Kidney epithelial cell (primary cell): ENCODE measurements at places on chromosomes 6 and 20.

DNA sequence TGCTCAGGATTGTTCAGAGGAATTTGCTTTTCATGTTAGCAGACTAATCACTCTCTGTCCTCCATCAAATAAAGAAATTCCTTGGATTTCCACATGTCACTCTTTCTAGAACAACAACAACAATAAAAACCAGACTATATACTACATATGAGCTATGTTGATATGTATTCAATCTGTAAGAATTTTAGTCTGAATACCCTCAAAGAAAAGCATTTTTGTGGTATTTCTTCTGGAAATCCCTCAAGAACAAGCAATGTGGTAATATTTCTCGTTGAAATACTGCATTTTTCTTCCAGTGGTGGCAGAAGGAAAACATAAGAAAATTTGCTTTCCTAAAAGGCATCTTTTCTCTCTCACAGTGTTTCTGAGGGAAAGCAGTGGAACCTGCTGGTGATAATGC, 312.6 kb upstream of the RSPO3 start:
- no peak for DNase-seq

DNA sequence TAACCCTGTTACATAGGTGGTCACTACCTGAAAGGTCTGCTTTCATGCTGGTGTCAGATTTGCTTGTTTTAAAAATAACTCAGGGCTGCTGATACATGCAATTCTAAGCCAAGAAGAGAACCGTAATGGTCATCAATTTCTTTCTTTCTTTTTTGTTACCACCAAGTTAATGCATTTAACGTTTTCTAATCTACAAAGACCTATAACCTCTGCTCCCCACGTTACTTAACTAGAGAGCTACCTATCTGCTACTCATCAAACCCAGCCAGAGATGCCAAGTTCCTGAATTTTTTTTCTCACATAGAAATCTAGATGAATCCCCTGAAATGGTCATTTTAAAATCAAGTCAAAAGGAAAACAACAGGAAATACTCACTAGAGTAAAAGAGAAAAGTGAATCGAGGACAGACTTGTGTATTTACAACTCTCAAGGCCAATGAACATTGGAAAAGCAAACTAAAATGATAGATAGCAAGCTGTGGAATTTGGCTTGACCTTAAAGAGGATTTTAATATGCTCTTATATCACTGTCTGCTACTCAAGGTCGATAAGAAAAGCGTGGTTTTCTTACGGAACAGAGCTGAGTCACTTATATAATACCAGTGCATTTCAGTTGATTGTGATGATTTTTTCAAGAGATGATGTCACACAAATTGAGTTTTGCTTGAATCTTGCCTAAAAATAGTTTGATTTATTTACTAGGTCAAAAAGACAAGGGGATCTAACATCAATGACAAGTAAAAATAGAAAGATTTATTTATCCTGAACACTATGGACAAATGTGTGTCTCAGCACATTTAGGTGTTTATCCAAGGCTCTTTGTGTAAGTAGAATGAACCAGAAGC, 67.9 kb downstream of the SGK1 start:
- DNase-seq, result no peak

- DNase-seq, result no peak
Observed at GRCh38 chr6:129671442-129672340, 38.3 kb downstream of the ARHGAP18 start.

DNA sequence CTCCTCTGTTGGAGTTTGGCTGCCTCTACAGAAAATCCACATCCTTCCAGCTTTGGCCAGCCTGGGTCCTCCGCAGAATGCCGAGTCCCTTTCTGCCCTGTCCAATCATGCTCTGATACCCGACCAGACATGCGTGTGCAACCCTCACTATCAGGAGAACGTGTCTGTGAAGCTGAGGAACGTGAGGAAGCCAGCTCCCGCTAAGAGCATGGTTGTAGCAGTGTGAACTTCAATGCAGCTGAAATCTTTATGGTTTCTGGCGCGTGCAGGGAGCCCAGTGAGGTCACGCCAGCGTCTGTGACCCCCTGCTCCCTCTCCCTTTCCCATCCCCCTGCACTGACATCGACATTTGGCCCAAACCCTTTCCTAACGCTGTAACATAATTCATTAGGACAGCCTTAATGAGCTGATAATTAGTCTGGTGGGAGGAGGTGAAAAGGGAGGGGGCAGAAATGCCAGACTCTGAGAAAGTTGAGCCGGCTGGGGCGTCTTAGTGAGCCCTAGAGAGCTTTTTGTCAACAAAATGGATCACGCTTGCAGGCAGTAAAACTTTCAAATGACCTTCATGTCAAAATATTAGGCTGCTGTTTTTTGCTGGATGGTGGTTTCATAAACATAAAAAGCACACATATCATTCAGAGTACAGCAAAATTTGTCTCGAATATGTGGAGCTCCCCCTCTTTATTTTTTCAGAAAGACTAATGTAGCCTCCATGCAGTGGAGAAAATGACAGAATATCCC, 423.3 kb downstream of the QKI start:
- no peak for DNase-seq

DNA sequence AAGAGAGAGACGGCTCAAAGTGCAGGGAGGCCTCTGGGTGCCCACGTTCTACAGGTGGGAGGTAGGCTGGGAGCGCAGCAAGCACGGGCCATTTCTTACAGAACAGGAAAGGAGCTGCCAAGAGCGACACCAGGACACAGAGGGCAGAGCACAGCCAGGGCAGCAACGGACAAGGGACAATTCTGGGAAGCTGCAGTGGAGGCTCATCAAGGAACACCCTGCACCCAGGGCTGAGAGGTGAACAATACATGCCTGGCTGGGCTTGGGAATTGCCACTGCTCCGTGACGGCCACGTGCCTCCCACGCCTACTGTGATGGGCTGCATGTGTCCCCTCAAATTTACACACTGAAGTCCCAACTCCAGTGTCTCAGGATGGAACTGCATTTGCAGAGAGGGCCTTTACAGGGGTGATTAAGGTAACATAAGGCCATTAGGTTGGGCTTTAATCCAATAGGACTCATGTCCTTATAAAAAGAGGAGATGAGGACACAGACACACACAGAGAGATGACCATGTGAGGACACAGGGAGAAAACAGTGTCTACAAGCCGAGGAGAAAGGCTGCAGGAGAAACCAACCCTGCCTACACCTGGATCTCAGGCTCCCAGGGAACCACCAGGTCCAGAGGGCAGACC, 13.6 kb downstream of the SERPINB6 start:
- no peak for DNase-seq

GRCh38 chr6:20096536-20096935, 115.7 kb downstream of the MBOAT1 start:
- DNase-seq, result no peak

GRCh38 chr20:62895539-62895938, 30.8 kb downstream of the DIDO1 start:
- DNase-seq, result no peak

DNA sequence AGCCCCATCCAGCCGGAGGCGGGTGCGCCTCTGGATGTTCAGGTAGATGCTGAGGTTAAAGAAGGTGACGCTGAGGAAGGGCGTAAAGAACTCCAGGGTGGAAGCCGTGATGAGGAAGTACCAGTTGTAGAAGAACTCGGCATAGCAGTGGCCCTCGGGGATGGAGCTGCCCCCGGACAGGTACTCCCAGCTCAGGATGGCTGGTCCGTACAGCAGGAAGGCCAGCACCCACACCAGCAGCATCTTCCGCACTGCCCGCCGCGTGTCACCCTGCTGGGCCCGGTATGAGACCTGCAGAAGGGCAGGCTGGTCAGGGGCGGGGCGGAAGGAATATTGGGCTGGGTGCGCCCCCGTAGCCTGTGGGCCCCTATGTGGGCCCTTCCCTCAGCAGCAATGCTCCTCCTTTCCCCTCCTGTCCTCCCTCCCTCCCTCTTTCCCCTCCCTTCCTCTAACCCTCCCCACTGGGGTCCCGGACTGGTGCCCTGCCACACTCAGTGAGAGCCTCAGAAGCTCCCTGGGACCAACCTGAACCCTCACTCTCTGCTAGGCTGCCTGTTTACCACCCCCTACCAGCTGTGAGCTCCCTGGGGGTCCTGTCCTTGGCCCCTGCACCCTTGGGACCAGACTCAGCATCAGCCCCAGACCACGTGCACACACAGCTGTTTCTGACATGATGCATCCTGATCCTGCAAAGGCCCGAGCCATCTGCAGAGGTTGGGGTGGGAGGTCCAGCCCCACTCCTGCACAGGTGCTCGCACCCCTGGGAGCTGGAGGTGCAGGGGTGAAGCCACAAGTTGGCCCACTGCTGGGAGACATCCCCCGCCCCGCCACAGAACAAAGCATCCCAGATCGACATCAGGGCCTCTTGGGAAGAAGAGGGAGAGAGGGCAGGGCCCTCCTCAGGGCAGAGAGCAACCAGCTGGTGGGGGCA, 3.2 kb downstream of the HRH3 start:
- DNase-seq, result no peak

DNA sequence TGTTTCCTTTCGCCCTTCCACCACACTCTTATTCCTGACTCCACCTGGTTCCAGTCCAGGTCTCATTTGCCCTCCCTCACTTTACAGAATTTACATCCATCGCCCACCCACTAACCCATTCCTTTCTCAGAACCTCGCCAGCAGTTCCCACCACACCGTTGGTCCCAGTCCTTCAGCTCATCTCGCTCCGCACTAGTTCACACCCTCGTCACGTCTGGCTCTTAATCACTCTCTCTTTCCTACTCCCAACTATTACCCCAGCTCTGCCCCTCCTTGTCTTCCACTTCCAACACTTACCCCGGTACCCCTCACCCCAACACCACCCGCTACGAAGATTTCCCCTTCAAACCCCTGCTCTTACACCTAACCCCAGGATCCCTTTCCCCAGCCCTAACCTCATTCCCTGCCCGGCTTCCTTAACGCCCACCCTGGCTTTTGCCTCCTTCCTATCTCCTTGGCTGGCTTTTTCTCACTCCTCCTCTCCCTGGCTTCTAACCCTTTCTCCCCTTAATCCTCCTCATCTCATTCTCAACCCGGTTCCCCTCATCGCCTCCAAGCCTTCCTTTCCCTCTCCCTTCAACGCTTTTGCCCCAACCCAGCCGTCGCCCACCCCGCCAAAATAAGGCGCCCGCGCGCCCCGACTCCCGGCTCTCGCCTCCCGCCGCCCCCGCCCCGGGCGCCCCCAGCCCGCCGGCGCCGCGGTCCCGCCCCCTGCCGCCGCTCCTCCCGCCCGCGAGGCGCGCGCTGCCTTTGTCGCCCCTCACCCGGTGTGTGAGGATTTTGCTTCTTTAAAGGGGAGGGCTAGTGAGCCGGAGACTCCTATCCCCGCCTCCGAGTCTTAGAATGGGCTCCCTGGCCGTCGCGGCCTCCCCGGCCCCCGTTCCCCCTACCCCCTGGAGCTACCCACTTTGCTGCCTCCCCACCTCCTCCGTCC, 542 bp downstream of the USP49 start:
- DNase-seq, result no peak

DNA sequence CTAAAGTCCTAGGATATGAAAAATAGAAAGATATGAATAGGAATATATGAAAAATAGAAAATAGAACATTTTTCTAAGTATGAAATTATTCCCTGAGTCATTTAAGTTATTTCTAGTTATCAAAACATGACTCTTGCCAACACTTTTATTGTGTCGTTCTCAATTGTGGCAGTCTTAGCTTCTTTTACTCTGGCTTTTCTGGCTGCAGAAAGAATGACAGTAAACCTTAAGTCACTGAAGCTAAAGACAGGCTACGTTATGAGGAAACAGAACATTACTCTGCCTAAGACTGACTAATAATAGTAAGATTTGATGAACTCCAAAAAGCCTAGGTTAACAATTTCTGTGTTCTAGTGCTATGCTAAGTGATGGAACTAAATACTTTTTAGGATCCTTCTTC, 74.6 kb downstream of the AIG1 start:
- DNase-seq, result no peak

GRCh38 chr6:87261534-87261933, 60.9 kb upstream of the SMIM8 start:
- DNase-seq, result no peak

- no peak for DNase-seq
Observed at GRCh38 chr6:129130106-129130505, 247.2 kb downstream of the LAMA2 start.

DNA sequence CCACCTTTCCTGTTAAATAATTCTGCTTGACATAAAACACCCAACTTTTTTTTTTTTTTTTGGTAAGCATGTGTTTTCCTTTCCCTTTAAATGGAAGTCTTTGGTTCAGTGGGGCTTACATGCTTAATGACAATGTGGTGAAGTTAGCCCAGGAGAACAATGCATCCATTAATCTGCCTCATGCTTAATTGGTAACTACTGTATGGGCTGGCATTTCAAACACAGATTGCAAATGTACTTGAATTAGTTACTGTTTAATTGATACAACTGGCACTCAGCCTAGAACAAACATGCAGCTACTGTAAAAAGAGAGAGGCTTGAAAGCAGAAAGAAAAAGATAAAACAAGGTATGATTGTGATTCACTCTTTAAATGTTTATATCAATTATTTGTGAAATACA, 483.6 kb upstream of the NOX3 start:
- DNase-seq, result peak; percentile 88

DNA sequence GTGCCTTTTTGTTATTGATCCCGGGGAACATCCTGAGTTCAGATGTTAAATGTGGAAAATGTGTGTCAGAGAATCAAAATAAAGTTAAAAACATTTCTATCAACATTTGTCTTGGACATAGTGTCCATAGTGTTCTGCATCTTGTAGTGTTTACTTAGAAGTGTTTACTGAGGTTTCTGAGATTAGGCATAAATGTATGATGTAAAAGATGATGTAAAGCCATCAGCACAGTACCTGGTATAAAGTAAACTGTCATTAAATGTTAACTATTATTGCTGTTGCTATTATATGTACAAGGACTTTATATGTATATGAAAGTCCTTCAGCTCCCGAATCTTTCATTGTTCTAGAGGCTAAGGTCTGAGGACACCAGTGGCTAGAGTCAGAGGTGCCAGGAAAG, 28.2 kb upstream of the VEGFA start:
- DNase-seq, result no peak

DNA sequence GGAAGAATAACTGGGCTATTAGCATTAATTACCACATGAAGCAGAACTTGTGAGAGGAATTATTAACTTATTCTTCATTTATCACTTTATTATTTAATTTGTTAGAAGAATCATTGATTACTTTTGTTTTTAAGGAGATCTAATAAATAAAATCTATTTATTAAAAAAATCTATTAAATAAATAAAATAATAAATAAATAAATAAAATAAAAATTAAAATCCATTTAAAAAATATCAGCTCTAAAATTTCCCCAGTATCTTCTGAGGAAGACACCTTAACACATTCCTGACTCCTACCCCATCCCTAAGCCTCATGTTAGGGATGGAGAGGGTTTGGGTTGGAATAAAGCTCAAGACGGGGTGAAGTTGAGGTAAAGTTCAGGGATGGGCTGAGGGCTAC, 231.4 kb downstream of the CLIC5 start:
- no peak for DNase-seq

GRCh38 chr6:4849226-4850022, 73.2 kb downstream of the CDYL start:
- no peak for DNase-seq
